Stimulated activated effector memory CD8-positive, alpha-beta T cell treated with anti-CD3 and anti-CD28 coated beads, Interleukin-12 subunit alpha, Interleukin-12 subunit beta, amount 100 ng/mL, for 72 hours (primary cell): ENCODE measurements at places on chromosomes 7 and 10.

DNA sequence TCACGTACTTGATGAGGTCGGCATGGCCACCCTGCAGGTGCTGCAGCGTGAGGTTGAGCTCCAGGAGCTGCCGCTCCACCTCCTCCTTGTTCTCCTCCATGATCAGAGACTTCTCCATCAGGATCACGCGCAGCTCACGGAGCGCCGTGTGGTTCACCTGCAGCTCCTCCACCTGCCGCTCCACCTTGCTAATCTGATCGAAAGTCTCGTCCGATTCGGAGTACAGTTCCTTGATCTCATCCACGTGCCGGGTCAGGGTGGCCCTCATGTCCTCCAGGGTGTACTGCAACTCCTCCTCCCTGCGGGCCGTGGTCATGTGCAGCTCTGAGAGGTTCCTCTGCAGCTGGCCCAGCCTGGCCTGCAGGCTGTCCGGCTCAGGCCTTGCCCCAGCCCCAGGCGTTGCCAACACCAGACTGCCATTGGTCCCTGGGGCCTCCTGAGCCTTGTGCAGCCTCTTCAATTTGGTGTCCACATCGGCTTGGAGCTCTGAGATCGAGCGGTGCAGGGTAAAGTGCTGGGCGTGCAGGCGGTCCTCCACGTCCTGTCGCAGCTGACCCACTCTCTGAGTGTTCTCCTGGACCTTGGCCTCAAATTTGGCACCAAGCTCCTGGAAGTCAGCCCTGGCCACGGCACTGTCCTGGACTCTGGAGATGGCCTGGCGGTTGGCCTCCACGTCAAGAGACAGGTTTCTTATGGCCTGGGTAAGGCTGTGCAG, 13.9 kb downstream of the MMRN2 start:
- DNase-seq: peak; percentile 33

DNA sequence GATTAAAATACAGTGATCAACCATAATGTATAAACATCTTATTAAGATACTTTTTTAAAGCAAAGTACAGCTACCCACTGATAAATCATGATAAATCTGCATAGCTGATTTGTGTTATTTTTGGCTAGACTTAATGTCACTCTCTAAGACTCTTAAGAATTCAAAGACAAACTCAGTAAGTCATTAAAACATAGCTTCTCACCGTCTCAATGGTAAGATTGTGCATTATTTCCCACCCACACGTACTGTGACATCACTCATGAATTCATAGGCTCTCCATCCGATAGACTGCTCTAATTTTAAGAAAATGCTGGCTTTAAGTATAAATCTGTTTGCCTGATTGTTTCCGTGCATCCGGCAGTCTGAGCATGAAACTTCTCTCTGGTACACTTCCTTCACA, 266.1 kb downstream of the GLI3 start:
- no peak for DNase-seq

- no peak for DNase-seq
These were observed 24.7 kb upstream of the SFTPA1 start for GRCh38 chr10:79585870-79586527.

- no peak for DNase-seq
These were observed 39.6 kb upstream of the IKZF1 start for GRCh38 chr7:50264908-50265307.

- no peak for DNase-seq
These were observed 65.8 kb downstream of the KLF6 start for GRCh38 chr10:3719024-3719843.

- no peak for DNase-seq
These were observed 38.8 kb upstream of the ZNF365 start for GRCh38 chr10:62335326-62335725.

- DNase-seq: no peak
These were observed 56.6 kb upstream of the BET1 start for GRCh38 chr7:94060752-94061151.

- DNase-seq: no peak
These were observed 247.3 kb upstream of the PTN start for GRCh38 chr7:137590756-137591305.

DNA sequence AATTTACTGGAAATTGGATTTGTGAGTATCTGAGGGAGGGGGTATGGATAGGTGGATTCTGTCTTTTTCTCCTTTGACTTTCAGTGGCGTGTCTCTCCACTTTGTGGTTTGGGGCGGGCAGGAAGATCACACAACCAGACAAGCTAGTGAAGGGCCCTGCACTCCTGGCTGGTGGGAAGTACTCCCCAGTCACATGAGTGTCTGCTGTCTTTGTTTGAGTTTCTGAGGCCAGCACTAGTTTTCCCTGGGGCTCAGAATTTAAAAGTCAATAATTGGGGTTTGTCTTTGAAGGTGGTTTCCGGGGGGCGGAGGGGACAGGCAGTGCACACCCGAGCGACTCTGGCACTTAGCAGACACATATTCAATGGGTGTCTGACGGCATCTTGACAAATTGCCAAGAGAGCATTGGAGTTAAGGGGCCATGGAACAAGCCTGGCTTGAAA, 120.1 kb downstream of the WDFY4 start:
- no peak for DNase-seq

GRCh38 chr10:131249238-131249954, 62.1 kb downstream of the TCERG1L start:
- no peak for DNase-seq

DNA sequence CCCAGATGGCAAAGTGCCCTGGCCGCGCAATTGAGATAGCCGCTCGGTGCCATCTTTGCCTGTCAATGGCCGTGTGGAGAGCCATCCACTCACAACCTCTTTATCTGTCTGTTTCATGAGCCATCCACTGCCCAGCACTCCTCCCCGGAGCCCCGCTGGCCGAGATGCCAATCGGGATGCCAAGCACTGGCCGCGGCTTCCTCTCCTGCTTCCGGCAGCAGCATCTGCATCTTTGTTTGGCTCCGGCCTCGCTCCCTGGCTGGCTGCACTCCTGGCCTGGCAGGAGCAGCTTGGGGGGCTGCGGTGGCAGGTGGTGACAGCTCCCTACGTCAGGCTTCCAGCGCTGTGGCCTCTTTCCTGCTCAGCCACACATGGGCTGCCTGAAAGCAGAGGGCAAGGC, 231.7 kb downstream of the USP6NL start:
- no peak for DNase-seq

DNA sequence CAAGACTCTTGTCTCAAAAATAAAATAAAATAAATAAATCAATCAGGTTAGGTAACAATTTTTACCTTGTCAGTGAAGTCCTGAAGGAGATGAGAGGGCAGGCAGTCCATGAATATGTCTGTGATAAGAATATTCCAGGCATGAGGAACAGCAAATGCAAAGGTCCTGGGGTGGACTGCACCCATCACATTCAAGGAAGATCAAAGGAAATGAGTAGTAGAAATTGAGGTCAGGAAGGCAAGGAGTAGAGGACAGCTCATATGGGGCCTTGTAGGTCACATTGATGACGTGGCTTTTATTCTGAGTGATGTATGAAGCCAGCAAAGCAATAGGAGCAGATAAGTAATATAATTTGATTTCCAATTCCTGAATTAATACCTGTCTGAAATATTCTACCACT, 76.5 kb upstream of the TCF7L2 start:
- no peak for DNase-seq

DNA sequence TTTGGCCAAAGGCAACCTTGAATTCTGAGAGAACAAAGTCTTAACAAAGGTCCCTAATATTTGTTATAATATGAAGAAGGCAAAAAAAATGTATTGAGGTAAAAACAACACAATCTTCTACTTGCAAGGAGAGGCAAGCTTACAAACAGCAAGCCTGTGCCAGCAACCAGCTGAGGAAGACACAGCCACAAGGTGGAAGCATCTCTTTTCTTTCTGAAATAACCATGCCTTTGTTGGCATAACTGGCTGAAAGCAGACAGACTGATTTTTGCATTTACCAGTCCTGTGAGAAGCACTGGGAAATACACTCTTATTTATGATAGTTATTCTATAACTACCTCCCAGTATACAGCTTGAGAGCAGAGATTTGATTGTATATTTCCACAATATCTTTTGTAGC, 292.0 kb downstream of the PHTF2 start:
- DNase-seq: no peak

- DNase-seq: no peak
These were observed 97.7 kb upstream of the TCF7L2 start for GRCh38 chr10:112852306-112852705.

- no peak for DNase-seq
These were observed 67.7 kb downstream of the ARHGAP22 start for GRCh38 chr10:48536916-48537890.

- DNase-seq: no peak
These were observed 63.4 kb upstream of the NPTX2 start for GRCh38 chr7:98553666-98554065.

DNA sequence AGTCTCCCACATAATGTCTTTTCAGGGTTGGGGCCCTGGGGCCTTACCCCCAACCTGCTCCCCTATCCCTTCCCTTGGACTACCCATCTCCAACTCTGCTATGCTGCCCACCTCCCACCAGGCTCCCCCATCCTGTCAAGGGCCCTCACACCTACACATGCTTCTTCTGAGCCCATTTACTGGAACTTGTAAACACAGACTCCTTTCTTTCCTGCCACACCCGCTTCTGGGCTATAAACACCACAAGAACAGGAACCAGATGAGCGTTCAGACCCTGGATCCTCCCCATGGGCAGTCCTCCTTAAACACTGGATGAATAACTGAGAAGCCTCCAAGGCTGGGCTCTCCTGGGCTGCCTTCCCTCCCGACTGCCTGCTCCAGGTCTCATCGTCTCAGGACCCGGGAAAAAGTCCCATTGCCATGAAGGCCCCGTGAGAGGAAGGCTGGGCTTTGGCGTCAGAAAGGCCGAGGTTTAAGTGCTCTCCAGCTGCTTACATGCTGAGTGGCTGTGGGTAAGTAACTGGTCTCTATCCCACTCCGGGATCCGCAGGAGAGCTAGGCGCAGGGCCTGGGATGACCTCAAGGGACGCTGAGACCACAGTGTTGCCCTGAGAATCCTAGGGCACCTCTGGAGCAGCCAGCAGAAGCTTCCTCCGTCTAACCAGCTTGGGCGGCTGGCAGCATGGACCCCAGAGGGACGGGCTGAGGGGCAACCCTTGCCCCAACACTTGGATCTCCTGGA, 15.6 kb upstream of the CRHR2 start:
- no peak for DNase-seq

- no peak for DNase-seq
These were observed 205.8 kb upstream of the LYZL1 start for GRCh38 chr10:29083096-29083495.

- no peak for DNase-seq
These were observed 22.0 kb upstream of the OPALIN start for GRCh38 chr10:96380821-96381220.

GRCh38 chr10:65786279-65786678, 1139.6 kb upstream of the LRRTM3 start:
- DNase-seq: no peak

DNA sequence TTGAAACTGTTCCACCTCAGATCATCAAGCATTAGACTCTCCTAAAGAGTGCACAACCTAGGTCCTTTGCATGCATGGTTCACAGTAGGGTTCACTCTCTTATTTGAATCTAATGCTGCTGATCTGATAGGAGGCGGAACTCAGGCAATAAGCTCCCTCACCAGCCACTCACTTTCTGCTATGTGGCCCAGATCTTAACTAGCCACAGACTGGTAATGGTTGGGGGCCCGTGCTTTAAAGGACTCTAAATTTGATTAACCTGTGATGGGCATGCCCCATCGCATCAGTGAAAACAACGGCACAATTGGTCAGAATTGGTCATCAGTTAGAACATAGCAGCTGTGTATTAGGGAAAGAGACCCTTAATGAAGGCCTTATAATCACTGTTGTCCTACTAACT, 753.7 kb upstream of the SORCS1 start:
- DNase-seq: no peak

- no peak for DNase-seq
These were observed 2.9 kb upstream of the OSBPL3 start for GRCh38 chr7:24982917-24983316.

DNA sequence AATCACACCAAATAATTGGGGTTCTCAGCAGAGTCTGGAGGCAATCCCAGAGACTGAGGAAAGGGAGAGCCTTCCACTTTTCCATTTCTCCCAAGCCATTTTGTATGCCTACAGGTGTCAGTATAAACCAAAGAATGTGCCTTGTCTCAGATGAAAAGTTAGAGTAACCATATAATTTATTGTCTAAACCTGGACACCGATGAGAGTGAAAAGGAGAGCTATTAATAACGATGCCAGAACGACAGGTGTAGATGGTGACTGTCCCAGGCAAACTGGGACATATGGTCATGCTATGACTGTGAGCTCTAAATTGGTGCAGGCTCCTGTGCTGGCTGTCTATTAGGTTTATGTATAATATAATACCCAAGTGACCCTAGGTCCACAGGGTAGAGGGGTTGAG, 219.6 kb downstream of the ARHGAP12 start:
- DNase-seq: no peak

DNA sequence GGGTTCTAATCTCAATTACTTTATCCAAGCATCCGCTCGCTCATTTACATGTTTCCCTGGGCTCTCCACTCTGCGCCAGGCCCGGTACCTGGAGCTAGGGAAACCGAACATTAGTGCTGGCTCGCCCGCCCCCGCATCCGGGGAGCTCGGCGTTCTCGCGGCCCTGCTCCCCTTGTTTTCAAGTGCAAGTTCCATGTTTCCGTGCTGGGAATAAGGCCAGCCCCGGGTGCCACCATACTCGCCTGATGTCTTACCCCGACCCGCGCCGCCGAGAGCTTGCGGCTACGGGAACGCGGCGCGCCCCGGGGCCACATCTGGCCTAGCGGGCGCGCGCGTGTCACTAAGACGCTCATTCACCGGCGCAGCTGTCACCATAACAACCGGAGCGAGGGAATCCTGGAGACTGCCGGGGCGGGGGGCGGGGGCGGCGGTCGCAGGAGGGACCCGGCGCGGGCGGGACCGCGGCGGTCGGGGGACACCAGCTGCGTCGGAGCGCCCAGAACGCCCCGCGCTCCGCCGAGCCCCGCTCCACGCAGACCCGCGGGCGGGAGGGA, at the start of gene NEURL1:
Gene NEURL1 (plus strand): TSS at position 344 of the 554 bp plus-strand sequence. CDS start 683 bp downstream, outside the sequence.
- no peak for DNase-seq

DNA sequence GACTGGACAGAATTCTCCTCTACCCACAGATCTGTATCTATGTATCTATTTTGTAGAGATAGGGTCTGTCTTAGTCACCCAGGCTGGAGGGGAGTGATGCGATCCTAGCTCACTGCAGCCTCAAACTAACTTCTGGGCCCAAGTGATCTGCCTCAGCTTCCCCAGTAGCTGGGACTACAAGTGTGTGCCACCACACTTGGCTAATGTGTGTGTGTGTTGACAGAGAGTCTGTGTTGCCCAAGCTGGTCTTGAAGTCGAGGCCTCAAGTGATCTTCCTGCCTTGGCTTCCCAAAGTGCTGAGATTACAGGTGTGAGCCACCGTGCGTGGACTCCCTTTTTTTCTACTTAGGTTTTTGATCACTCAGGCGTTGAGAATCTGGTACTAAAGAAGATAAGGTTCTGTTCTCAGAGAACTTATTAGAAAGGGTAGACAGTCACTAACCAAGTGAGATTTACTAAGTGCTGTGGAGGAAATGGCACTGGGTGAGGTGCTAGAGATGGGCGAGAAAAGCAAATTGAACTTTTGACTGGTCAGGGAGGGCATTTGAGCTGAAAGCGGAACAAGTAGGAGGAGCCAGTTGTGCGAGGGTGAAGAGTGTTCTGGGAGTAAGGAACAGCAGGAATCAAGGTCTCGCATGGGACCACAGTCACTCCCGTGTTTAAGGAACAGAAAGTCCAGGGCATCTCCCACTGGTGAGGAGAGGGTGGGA, 18.0 kb downstream of the NDUFB2 start:
- no peak for DNase-seq

GRCh38 chr10:120279196-120279595, 177.8 kb upstream of the PLPP4 start:
- DNase-seq: no peak

GRCh38 chr7:18623389-18623788, 127.8 kb downstream of the HDAC9 start:
- DNase-seq: no peak

- DNase-seq: no peak
These were observed 27.7 kb downstream of the SUGCT start for GRCh38 chr7:40162516-40162915.

- DNase-seq: no peak
These were observed 61.2 kb downstream of the OAT start for GRCh38 chr10:124357561-124357885.
